ENCODE measurements at places on chromosomes 3 and 15.

- no peak for DNase-seq
Observed at GRCh38 chr3:116338713-116339112, 106.6 kb downstream of the LSAMP start.

DNA sequence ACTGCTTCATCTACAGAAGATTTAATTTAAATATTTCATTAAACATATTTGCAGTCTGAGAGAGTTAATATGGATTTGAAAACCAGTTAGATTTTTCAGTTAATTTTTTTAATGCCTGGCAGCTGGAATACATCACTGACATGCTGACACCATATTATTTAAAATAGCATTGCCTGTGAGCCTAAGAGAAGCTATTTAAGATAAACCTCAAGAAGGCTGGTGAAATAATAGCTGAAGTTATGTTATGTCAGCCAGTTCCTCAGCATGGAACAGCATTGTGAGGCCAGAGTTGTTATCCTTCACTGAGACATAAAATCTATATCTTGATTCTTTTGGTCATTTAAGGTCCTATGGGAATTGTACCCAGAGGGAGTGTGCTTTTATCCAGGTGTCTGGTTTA lies 705.2 kb downstream of the NAALADL2 start:
- DNase-seq: no peak

DNA sequence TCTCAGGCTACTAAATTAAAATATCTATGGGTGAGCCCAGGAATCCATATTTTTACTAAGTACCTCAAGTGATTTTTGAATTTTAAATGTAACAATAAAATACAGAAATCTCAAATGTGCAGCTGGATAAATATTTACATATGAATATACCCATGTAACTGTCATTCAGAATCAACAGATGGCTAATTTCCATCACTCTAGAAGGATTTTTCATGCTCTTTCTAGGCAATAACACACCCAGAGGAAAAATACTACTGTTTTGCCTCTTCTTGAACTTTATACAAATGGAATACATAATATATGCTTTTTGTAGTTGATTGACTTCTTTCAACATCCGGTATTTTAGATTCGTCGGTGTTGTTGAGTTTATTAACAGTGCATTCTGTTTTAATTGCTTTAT lies 601.3 kb upstream of the NECTIN3 start:
- DNase-seq: no peak

DNA sequence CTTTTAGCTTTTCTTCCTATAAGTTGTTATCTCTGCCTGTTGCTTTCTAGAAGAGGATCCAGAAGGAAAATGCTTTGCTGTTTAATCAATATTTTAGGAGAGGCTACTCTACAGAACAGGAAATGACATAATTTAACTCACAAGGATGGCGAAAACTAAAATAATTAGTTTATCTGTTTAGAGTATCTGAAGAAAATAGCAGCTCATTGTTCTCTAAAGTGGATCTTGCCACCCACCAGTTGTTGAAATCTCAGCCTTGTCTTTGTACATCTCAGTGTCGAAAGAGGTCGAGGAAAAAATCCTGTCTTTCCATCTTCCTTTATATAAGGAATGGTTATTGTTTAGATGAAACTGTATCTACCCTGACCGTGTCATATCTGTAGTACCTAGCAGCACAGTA lies 126.6 kb downstream of the ZNF609 start:
- no peak for DNase-seq

GRCh38 chr3:25350725-25351114 lies 77.3 kb upstream of the RARB start:
- no peak for DNase-seq

GRCh38 chr3:170746175-170746942 lies 123.6 kb downstream of the RPL22L1 start:
- no peak for DNase-seq

DNA sequence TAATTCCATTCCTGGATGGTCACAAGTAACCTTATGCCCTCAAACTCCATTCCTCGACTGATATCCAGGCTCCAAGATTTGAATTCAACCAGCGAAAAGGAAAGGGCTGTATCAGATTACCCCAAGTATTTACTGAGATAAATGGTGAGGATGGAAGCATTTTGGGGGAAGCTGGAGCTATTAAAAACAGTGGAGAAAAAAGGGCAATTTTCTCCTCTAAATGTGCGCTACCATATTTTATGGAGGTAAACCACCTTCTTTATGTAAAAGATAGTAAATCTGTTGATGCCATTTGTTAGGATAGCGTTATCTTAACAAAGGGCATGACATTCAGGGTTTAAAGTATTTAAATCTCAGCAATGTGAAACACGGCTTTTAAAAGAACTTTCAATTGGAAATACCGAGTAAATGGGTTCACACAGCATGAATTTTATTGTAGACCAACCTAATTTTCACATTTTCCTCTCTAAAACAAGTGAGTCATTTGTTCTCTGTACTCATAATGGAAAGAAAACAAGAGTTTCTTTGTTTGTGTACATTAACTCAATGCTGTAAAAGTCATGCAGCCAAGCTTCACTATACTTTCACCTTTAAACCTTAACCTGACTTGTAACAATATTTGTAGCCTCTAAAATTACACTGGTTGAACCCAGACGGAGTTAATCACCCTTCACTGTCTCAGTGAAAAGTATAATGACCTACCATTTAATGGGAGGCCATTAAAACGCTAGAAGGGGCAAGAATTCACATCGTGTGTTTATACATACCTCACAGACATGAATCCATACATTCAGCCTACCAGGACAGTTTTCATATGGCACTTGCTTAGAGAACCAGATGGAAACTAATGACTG lies 773.4 kb downstream of the ROBO1 start:
- no peak for DNase-seq

DNA sequence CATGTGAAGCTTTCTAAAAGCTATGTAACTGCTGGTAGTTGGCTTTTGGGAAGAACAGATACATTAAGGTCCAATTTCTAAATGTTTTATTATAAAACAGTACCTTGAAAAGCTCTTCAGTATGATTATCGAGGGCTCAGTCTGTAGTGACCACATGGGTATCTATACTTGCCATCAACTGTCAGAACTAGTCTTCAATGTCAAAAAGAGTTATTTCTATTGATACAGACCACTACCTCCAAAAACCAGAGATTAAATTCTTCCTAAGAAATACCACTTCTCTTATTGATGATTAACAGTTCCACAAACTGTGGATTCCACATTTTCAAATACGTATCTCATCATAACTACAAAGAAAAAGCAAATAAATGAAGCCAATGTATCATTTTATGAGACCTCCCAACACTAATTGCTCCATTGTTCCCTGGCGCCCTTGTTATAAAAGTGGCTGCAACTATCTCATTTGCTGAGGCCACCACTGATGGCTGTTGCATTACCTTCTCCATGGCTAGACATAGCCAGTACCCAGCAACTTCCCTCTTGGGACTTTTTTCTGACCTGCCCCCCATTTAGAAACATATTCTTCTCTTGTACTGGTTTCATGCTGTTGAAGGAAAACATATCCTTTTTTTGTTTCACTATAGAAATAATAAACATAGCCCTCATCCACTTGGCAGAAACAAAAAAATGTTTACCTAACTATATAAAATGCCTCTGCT lies 33.9 kb upstream of the MBNL1 start:
- DNase-seq: no peak

GRCh38 chr15:96733721-96734120 lies 403.2 kb downstream of the NR2F2 start:
- no peak for DNase-seq

- DNase-seq: no peak
Observed at GRCh38 chr3:77655396-77655795, 615.5 kb downstream of the ROBO2 start.

- DNase-seq: no peak
Observed at GRCh38 chr15:51708013-51708412, 26.7 kb downstream of the SCG3 start.
